ENCODE measurements at places on chromosomes 12 and 14.

DNA sequence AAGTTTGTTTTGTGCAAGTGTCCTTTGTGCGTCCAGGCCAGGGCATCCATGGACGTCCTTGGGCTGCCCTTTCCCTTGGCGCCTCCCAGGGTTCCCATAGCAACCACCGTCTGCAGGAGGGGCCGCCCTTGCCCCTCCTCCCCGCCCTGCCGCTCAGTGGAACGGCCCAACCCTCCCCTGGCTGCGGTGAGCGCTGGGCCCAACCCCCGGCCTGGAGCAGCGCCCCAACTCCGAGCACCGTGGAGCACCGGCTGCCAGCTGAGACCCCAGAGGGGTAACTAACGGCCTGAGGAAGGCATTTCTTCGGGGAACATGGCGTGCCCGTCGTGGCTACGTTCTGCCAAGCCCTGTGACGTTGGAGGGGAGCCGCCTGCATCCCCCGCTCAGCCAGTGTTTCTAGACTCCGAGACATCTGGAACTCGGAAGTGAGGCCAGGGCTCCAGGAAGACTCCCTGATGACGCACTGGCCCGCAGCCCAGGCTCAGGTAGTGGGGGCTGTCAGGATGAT is 5.3 kb upstream of the ACACB start:
- DNase-seq = peak; percentile 59

GRCh38 chr14:32597771-32598170 is 268.7 kb downstream of the AKAP6 start:
- DNase-seq = no peak

DNA sequence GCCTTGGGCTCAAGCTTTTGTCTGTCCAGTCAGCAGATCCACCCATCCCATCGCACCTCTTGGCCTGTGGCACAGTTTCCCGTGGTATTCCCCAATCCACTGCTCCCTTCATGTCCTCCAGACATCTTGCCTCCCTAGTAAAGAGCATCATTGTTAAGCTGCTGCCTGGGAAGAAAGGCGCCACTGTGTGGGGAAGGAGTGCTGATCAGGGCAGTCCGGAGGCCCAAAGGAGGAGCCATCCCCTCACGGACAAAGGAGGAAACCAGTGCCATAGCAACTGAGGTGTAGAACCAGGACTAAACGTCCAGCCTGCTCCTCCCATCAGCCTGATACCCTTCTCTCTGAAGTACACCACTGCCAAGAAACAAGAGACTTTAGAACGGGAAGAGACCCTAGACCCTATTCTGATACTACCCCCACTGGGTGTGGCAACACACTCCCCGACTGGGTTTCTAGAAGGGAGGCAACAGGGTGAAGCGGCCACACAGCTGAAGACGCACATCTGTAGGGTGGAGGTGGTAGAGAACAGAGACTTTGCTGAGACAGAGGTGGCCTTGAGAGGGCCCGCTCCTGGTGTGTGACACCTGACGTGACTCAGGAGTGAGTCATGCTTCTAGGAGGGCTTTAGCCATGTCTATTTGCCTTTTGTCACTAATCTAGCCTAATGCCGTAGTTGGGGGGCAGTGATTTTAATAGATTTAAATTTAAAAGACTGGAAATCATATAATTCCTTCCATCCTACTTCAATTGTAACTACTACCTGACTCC is 185.0 kb downstream of the DPF3 start:
- no peak for DNase-seq

- peak; percentile 78 for DNase-seq
Observed at GRCh38 chr14:23009939-23010726, at the start of gene C14orf93. TSS of gene C14orf93 (minus strand) at chr14:23010143. CDS start at chr14:22999023, 11,120 bp downstream.

- no peak for DNase-seq
Observed at GRCh38 chr14:78314484-78314883, 144.3 kb downstream of the NRXN3 start.

Data from activated naive CD4-positive, alpha-beta T cell treated with anti-CD3 and anti-CD28 coated beads, Interleukin-2, amount 50 U/mL, for 72 hours (primary cell).